ENCODE measurements at places on chromosomes 16 and 17.
A peak's percentile ranks its signal among the peaks of the same experiment; 100 is the strongest.

DNA sequence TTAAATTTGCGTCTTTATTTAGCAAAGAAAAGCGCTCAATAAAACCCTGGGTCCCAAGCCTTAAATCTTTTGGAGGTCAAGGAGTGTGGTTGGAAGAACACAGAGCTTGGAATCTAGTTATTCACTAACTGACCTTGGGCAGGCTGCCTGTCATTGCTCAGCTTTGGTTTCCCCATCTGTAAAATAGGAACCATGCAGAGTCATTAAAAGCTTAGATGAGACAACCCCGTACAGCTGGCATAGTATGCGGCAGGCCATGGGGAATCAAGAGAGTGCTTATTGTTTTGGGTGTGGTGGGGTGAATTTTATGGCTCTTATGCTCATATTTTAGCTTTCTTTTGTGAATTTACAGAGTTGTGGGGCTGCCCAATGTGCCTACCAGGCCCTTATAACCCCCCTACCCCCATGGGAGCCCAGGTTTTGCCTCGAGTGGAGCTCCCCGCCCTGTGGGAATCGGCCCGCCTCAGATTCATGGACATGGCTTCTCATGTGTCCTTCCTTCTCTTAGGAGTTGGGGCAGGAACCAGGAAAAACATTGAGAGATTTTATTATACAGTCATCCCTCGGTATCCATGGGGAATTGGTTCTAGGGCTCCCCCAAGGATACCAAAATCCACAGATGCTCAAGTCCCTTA lies 113.5 kb downstream of the CLEC16A start:
- DNase-seq = no peak

- no peak for DNase-seq
Measured at GRCh38 chr17:64130559-64131001, 636 bp upstream of the ERN1 start.

DNA sequence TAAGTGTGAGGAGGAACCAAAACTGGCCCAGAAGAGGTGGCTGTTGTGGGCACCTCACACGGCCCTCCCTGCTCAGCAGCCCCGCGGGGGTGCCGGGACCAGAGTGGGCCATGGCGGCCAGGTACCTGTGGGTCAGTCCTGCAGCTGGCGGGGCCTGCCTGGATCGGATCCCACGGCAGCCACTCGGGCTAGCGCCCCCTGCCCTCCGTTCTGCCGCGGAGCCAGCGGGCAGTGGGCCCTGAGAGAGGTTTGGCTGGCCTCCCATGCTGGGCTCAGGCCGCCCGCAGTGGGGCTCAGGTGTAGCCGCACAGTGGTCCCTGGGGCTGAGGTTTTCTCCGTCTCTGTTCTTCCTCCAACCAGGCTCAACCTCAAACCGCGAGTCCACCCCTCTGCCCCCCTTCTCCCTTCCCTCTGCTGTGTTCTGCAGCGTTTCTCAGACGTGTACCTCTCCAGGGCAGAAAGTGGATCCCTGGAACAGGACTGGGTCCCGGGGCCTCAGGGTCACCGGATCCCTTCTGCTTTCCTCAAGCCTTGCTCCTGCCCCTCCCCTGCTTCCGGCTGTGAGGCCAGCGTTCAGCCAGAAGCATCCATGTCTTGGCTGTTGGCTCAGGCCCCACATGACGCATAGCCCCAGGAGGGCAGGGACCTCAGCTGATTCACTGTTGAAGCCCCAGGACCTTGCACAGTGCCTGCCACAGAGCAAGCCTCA lies 28.6 kb upstream of the ITGA3 start:
- DNase-seq = no peak

DNA sequence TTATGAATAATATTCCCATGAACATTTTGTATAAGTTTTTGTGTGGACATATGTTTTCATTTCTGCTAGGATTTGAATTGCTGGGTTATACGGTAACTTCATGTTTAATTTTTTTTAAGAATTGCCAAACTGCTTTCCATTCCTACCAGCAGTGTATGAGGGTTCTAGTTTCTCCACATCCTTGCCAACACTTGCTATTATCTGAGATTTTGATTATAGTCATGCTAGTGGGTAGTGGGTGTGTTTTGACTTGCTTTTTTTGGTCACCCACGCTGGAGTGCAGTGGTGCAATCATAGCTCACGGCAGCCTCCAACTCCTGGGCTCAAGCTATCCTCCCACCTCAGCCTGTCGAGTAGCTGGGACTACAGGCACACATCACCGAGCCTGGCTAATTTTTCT lies 3.0 kb upstream of the EEF2K start:
- no peak for DNase-seq

DNA sequence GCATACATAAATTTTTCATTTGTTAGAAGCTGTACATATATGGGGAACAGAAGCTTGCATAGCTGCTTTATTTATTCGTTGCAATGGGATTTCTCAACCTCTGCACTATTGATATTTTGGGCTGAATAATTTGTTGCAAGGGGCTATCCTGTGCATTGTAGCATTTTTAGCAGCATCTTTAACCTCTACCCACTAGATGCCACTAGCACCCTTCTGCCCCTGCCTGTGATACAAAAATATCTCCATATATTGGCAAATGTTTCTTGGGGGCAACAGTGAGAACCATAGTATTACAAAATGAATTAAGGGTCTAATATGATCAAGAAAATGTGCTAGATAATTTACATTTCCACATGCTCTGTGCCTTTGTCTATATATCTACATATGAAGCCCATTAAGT lies 1401.0 kb downstream of the CDH11 start:
- no peak for DNase-seq

GRCh38 chr17:34769049-34769448 lies 189.7 kb downstream of the TMEM132E start:
- DNase-seq = no peak

DNA sequence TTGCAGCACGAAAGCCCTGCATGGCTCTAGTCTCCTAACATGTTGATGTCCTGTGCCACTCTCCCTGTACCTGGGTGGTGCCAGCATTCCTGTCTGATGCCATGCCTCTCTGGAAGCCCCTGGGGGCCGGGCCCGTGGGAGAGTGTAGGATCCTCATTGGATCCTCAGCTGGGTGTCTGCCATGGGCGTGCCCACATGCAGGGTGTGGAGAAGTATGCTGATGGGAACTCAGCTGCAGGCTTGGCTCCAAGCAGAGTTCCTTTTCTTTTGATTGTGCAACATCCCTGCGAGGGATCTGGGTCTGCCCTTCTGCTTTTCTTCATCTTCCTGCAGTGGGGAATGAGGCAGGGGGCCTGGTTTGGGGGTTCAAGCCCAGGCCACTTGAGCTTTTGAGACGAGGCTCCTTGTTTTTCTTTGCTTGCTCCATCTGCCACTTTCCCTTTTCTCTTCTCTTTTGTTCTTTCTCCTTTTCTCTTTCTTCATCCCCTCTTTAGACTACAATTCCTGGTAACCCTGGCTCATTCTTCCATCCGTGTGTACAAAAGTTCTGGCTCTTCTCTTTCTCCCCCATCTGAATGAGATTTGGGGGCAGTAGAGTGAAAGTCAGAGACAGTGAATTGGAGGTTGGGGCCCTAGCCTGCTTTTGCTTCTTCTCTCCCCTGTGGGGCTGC lies 32.9 kb downstream of the KSR1 start:
- no peak for DNase-seq

DNA sequence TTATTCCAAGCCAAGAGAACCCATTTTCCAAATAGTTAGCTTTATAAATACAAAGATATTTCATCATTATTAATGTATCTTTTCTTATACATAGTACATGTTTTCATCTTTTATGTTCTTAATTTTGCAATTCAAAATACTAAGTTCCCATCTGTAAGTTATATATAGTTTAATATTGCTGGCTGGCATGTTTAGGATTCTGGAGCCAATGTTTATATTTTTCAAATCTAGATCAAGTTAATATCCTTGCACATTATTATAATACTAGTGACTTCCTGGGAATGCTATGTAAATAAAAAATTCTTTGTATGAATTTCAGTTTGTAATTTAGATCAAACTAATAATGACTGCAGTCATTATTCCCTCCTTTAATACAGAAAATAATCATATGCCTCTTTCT lies 189.7 kb downstream of the CNTNAP4 start:
- no peak for DNase-seq

DNA sequence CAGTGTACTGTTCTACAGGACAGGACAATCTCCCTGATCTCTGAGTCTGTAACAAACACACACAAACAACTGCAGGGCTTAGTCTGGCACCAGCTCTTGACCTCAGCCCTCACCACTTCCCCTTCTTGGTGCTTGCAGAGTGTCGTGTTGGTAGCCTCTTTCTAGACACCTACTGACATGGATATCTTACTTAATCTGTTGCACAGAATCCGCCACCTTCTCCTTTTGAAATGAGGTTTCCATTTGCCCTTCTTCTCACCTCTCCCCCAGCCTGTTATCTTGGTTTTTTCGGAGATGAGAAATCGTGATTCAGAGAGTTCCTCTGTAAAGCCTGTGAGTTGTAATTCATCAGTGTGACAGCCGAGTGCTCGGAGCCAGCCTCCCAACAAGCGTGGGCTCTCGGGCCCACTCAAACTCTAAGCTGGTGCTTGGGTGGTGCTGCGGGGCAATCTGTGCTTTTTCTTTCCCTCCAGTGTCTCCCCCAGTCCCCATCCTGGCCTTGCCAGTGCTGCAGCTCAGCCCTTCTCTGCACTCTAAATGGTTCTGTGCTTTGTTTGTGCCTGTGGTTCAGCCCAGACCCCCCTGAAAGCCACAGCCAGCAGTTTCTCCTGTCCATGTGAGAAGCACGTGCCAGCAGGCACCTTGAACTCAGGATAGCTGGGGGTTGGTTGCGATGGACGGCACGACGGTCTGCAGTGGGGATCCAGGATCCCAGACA lies 28.1 kb downstream of the KIAA0513 start:
- peak; percentile 29 for DNase-seq

- no peak for DNase-seq
Measured at GRCh38 chr16:66150698-66151482, 215.6 kb upstream of the CDH5 start.

DNA sequence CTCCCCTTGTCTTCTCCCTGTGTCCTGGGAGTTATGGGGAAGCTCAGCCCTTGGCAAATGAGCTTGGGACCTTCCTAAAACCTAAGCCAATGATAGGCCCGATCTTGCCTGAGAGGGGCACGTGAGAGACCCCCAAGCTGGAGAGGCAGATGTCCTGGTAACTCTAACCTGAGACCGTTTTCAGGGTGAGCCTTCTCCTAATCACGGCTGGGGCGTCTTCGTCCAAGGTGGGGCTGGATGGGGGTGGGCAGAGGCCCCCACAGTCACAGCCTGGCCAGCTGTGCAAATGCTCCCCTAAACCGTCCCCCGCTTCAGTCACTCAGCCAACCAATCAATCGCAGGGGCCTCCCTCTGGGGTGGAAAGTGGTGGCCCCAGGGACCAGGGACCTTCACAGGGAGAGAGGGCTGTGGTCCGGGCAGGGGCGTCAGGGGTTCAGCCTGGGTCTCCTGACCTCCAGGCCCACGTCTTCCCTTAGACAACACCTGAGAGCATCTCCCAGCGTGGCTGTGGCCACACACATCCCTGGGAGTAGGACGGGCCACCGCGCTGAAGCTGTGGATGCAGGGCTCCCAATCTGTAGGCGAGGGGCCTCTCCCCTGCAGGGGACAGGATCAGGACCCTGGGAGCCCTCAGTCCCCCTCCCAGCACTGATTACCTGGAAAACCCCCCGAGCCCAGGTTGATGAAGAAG lies 30.6 kb downstream of the ACTG1 start:
- DNase-seq = no peak

GRCh38 chr16:31397096-31397660 lies 4.0 kb downstream of the ITGAD start:
- DNase-seq = no peak

DNA sequence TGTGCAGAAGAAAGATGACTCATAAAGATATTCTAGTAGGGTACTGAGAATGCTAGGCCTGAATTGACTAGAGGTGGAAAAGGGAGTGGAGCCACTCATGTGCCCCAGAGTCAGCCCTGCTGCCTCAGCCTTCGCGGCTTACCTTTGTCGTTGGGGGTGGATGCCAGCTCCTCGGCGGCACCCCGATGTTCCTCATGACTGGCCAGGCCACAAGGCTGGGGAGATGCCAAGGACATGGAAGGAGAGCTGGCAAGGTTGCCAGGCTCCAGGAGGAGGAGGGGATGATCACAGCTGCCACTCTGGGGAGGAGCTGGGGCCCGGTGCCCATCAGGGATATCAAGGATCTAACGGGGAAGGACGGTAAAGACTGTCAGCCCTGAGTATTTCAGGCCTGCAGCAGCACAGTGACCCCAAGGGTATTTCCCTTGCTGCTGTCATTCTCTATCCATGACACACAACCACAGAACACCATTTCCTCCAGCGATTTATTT lies 9.7 kb upstream of the SLC35B1 start:
- DNase-seq = no peak

GRCh38 chr17:5135726-5136579 lies 20.1 kb downstream of the USP6 start:
- DNase-seq = no peak

All from stimulated activated CD4-positive, alpha-beta T cell treated with anti-CD3 and anti-CD28 coated beads, TNF-alpha, amount 100 ng/mL, for 1 hour (primary cell).